Liver (tissue), 10 donors: ENCODE measurements at places on chromosomes 2 and 18.

- DNase-seq: no peak
Measured at GRCh38 chr18:295756-296490, 28.1 kb upstream of the THOC1 start.

- DNase-seq: no peak
Measured at GRCh38 chr2:169329688-169330554, 32.4 kb downstream of the LRP2 start.

DNA sequence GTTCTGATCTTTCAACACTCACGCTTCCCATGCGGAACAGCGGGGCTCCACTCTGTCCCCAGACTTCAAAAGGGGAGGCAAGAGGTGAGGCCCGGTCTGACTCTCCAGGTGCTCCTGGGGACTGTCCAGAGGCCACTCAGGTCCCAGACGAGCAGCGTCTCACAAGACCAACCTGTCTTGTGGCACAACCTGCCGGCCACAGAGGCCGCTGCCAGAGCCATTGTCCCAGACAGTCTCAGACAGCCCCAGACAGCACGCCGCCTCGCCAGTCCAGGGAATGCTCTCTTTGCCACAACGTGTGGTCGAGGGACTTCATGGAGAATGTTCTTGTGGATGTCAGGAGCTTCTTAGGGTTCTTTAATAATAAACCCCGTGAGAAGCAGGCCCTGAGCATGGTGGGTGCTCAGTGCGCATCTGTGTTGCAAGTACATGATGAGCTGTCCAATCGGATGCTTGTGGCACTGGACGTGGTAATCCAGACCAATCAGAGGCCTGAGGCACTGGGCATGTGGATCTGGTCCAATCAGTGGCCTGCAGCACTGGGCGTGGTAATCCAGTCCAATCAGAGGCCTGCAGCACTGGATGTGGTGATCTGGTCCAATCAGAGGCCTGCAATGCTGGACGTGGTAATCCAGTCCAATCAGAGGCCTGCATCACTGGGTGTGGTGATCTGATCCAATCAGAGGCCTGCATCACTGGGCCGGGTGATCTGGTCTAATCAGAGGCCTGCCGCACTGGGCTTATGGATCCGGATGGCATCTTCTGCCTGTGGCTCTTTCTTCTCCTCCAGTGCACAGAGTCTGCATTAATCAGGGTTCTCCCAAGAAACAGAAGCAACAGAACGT is 76.4 kb downstream of the TMEM18 start:
- no peak for DNase-seq

DNA sequence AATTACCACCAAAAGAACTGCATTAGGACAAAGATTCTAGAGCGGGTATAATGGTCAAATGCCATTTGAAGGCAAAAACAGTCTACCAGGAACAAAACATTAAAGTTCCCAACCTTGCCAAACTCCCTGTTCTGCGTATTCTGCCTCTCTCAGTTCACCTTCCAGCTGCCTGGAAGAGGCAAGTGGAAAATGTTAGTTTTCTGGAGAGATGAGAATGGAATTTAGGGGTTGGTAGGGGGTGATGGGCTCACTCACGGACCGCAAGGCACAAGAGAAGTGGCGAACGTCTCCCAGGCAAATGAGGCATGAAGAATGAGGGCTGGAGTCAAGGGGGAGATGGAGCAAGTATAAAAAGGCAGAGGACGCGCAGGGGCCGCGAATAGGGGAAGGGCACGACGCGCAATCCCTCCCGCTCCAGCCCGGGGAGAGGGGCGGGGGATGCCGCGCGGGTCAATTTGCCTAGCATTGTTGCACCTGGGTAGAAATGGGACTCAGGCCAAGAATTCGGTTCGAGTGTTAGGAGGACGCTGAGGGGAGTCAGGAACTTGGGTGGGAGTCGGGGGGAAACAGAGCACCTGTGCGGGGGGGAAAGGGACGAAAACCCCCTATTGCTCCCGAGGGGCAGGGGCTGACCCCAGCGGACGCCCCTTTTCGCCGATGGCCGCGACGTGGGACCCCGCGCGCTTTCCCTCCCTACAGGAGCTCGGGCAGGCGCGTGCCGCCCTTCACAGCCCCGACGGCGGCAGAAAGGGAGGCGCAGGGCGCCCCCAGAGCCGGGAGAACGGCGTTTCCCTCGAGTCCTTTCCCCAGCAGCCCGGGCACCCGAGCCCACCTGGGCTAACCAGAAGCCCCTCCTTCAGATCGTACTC is 573 bp downstream of the PAIP2B start:
- peak; percentile 52 for DNase-seq

DNA sequence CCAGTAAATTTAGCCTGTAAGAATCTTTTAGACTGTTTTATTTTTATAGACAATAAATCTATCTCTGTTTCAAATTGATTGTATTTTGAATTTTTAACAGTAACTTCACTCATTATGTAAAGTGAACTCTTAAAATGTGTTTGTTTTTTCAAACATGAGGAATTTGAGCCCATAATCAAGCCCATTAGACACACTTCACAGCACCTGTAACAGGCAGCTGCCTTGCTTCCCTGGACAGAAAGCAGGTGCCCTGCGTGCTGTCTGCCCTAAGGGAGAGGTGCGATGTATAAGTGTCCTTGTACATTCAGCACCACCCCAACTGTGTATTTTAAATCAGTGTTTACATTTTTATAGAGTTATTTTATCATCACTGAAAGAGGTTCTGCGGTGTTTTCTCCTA is 186.5 kb upstream of the TPO start:
- DNase-seq: no peak

DNA sequence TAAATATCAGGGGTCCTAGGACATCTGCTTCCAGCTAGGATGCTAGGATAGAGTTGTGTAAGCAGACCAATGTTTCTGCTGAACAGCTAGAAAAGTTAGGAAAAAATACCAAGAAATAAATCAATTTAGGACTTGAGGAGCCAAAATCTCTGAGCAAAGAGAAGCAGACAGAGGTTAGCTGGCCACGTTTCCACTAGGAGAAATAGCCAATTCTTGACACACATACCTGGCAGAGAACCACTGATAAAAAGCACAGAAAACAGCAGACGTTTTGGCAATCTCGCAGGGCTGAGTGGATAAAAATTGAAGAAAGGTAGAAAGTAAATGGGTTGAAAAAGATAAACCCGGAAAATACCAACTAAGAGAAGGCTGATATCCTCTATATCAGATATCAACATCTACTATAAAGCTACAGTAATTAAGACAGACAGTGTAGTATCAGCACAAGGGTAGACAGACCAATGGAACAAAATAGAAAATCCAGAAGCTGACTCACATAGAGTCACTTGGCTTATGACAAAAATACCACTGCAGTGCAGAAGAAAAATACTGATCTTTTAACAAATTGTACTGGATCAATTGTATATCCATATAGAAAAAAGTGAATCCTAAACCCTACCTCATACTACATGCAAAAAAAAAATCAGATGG is 306.1 kb upstream of the KLHL29 start:
- DNase-seq: no peak
